Left lung (tissue), 14 donors: ENCODE measurements at places on chromosomes 6 and 20. TPM values are rescaled to one million over a fixed set of nuclear protein-coding genes. Genes with fewer than 3 reads are reported as not detected.

DNA sequence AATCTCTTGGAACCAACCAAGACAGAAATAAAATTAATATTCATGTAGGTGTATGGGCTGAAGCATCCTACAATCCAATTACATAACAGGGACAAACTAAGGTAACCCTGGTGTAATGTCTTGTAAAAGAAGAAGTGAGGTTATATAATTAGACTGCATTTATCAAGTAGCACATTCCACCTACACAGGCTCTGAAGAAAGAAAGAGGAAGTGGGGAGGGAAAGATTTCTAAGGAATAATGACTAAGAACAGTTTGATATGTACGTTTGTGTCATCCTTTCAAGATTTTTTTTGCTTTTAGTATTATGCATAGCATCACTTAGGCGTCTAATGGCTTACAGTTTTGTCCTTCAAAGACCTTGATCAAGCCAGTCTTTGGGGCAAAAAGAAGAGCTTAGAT, 139.7 kb downstream of the PLCB1 start:
- no peak overlapping the region for H3K27ac ChIP-seq
- no peaks in the 10 kb centered on the region for H3K27me3 ChIP-seq
- H3K4me1 ChIP-seq, result no peaks in the 10 kb centered on the region
- no peaks in the 10 kb centered on the region for H3K36me3 ChIP-seq
- DNase-seq, result no peak

- no peaks in the 10 kb centered on the region for H3K36me3 ChIP-seq
- no peaks in the 10 kb centered on the region for H3K4me1 ChIP-seq
- no peaks in the 10 kb centered on the region for H3K27me3 ChIP-seq
- DNase-seq, result no peak
- H3K27ac ChIP-seq, result no peak overlapping the region
These were observed 317.9 kb upstream of the HTR1E start for GRCh38 chr6:86619428-86619827.

DNA sequence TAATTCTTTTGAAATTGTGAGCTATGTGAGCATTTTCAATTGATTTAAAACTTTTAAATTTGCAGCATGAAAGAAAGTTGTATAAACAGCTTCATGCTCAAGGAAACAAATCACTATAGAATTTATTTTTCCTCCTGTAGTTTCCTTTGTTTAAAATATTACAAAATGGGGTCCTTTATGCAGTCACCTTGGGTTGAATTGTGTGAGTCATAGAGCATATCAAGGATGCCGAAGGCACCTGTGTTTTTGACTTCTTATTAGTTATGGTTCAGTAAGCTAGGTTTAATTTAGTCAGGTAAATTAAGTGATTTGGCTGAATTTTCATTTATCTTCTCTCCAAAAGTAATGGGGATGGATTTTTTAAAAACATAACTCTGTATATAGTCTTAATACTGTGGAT, 96.8 kb downstream of the BCKDHB start:
- H3K27me3 ChIP-seq, result no peaks in the 10 kb centered on the region
- no peaks in the 10 kb centered on the region for H3K4me1 ChIP-seq
- no peak for DNase-seq
- no peaks in the 10 kb centered on the region for H3K36me3 ChIP-seq

The WFDC11 gene
- not detected for total RNA-seq

The CD83 gene
- 14.2 TPM for total RNA-seq

- H3K4me3 ChIP-seq, result no peak overlapping the region
- DNase-seq, result no peak
- no peak overlapping the region for H3K27ac ChIP-seq
- no peaks in the 10 kb centered on the region for H3K27me3 ChIP-seq
These were observed 164.5 kb downstream of the MTHFD1L start for GRCh38 chr6:151029970-151030369.

GRCh38 chr6:167710363-167710920, 116.3 kb upstream of the AFDN start:
- no peak overlapping the region for H3K4me3 ChIP-seq
- H3K27ac ChIP-seq, result no peak overlapping the region
- H3K4me1 ChIP-seq, result peaks cover 3% of the 10 kb centered on the region

The GINS1 gene
- 4.8 TPM for total RNA-seq

DNA sequence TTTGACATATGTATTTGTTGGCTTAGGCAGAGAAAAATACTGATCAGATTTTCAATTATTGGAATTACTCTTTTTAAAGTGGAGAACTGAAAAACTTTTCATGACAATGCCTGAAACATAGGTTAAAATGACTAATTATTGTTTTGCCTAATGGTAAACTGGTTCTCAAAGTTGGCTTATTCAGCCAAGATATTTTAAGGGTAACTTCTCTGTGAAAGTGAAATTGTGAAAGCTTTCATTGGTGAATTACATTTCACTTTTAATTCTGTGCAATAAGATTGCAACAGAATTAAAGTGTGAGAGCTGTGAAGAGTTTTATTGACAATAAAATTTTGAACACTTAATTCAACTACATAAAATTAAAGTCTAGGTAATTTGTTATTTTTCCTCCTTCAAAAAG, 24.5 kb downstream of the KIAA0408 start:
- no peaks in the 10 kb centered on the region for H3K36me3 ChIP-seq
- no peaks in the 10 kb centered on the region for H3K4me1 ChIP-seq
- no peak for DNase-seq
- no peak overlapping the region for H3K27ac ChIP-seq
- H3K4me3 ChIP-seq, result no peak overlapping the region
- H3K27me3 ChIP-seq, result no peaks in the 10 kb centered on the region

The PARD6B gene
- total RNA-seq, result 23.5 TPM

- no peak for DNase-seq
- no peak overlapping the region for H3K4me3 ChIP-seq
- H3K4me1 ChIP-seq, result peaks cover 31% of the 10 kb centered on the region
- no peaks in the 10 kb centered on the region for H3K27me3 ChIP-seq
These were observed 17.7 kb downstream of the UTRN start for GRCh38 chr6:144302701-144303372.

GRCh38 chr6:26379292-26379691, 3.6 kb upstream of the BTN2A2 start:
- H3K27ac ChIP-seq, result no peak overlapping the region
- H3K27me3 ChIP-seq, result no peaks in the 10 kb centered on the region
- H3K4me1 ChIP-seq, result peaks cover 12% of the 10 kb centered on the region
- no peak for DNase-seq

The SIRPA gene
- total RNA-seq, result 102 TPM

The ERVFRD-1 gene
- not detected for total RNA-seq

- no peaks in the 10 kb centered on the region for H3K27me3 ChIP-seq
- H3K27ac ChIP-seq, result no peak overlapping the region
- no peak for DNase-seq
- no peaks in the 10 kb centered on the region for H3K4me1 ChIP-seq
- no peak overlapping the region for H3K4me3 ChIP-seq
These were observed 172.1 kb upstream of the ID4 start for GRCh38 chr6:19664878-19665612.

The ID4 gene
- 27.5 TPM for total RNA-seq

DNA sequence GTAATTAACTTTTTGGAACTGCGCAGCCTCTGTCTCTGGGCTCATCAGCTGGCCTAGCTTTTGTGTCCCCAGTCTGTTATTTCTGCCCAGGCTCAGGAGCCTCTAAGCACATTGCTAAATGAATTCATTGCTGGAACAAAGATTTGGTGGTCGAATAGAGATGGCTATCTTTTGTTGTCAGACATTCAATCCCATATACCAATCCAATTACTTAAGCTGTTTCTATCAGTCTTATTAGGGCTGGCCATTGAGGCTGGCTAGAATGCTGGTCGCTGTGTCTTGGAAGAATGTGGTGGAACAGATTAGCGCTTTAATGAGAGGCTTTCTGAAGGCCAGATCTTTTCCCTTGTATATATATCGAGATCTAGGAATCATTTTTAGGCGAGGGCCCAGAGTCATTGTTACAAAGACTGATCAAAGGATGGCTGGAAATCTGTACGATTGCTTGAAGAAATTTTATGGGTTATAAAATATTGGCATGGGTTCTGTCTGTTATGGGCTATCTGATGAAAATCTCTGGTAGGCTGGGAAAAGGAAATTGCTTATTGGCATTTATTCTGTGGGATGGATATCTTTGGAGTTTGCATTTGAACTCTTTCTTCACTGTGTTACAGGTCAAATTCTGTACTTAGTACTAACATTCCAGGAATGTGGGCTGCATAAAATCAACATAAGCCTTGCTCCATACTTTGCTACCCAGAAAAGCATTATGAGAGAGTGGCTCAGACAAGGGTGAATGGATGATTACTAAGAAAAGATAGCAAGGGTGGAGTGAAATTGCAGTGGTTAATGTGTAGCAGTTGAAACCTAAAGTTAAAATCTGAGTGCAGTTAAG, 34.8 kb upstream of the JAG1 start:
- no peak overlapping the region for H3K4me3 ChIP-seq
- no peak for DNase-seq
- H3K36me3 ChIP-seq, result no peaks in the 10 kb centered on the region
- H3K27ac ChIP-seq, result no peak overlapping the region
- H3K4me1 ChIP-seq, result peaks cover 4% of the 10 kb centered on the region

DNA sequence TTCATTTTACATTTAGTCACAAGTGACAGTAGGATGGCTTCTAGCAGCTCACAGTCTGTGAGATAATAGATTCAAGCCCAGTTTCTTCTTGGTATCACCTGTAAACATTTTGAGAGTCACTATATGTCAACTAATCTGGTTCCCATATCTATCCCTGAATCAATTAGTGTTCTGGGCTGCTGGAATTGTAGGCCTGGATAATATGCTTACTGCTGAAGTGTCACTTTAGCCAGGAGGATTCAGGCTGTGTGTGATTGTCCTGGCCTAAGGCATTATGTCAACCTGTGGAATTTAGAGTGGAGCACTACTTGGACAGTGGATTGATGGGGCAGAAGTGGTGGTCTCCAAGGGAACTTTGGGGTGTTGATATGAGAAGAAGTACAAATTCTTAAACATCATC, 1071.8 kb upstream of the CITED2 start:
- H3K27ac ChIP-seq, result no peak overlapping the region
- H3K27me3 ChIP-seq, result no peaks in the 10 kb centered on the region
- no peaks in the 10 kb centered on the region for H3K4me1 ChIP-seq
- DNase-seq, result no peak
- H3K4me3 ChIP-seq, result no peak overlapping the region
- no peaks in the 10 kb centered on the region for H3K36me3 ChIP-seq

The SYTL3 gene
- total RNA-seq, result 9.1 TPM

- no peaks in the 10 kb centered on the region for H3K27me3 ChIP-seq
- no peaks in the 10 kb centered on the region for H3K36me3 ChIP-seq
- no peak overlapping the region for H3K4me3 ChIP-seq
- DNase-seq, result no peak
- H3K4me1 ChIP-seq, result no peaks in the 10 kb centered on the region
These were observed 138.4 kb downstream of the HTR1B start for GRCh38 chr6:77324866-77325265.

- DNase-seq, result no peak
- no peak overlapping the region for H3K4me3 ChIP-seq
- H3K27me3 ChIP-seq, result no peaks in the 10 kb centered on the region
- H3K27ac ChIP-seq, result no peak overlapping the region
- no peaks in the 10 kb centered on the region for H3K36me3 ChIP-seq
- H3K4me1 ChIP-seq, result peaks cover 4% of the 10 kb centered on the region
These were observed 6.9 kb upstream of the ZBTB12 start for GRCh38 chr6:31908791-31909190.
